ENCODE measurements at places on chromosomes 11 and 22.

- DNase-seq = no peak
These were observed 45.4 kb upstream of the CALCB start for GRCh38 chr11:15027956-15028355.

- DNase-seq = no peak
These were observed at the start of gene TIMP3 for GRCh38 chr22:32801537-32802236. Gene TIMP3 (plus strand): TSS chr22:32801705. CDS start chr22:32802002, 297 bp downstream.

- DNase-seq = no peak
These were observed 122.6 kb downstream of the CCDC81 start for GRCh38 chr11:86497310-86497709.

DNA sequence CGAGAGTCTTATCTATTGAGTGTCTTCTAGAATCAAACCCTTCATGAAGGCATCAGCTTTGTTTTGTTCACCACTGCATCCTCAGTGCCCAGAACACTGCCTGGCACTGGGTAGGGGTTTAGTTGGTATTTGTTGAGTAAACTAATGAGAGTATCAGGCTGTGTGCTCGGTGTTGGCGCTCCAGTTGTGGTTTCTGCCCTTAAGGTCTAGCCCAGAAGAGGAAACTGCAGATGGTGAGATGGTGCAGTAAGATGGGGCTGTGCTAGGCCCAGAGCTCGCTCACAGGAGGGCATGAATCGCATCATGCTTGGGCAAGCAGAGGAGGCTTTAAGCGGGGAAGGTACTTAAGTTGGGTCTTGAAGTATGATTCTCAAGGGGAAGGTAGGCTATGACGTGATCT is 97.2 kb downstream of the FBXO7 start:
- no peak for DNase-seq

DNA sequence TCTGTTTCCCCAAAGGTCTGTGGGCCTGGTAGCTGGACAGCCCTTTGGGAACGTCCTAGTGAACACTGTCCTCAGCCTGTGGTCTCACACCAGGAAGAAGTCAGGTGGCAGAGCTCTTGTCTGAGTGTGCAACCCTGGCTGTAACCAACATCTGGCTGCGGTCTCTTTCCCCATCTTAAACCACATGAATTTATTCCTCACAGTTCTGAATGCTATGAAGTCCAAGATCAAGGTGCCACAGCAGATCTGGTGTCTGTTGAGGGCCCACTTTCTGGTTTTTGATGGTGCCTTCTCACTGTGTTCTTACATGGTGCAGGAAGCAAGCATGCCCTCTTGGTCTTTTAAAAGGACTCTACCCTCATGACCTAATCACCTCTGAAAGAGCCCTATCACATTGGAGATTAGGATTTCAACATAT is 2.7 kb downstream of the UPB1 start:
- no peak for DNase-seq

All from NCI-H187 (cell line).